ENCODE measurements at places on chromosomes 2 and 18.

- no peak for DNase-seq
These were observed 47.9 kb downstream of the KIF5C start for GRCh38 chr2:148922776-148923475.

- no peak for DNase-seq
These were observed 1.2 kb upstream of the CABLES1 start for GRCh38 chr18:23133860-23134779.

DNA sequence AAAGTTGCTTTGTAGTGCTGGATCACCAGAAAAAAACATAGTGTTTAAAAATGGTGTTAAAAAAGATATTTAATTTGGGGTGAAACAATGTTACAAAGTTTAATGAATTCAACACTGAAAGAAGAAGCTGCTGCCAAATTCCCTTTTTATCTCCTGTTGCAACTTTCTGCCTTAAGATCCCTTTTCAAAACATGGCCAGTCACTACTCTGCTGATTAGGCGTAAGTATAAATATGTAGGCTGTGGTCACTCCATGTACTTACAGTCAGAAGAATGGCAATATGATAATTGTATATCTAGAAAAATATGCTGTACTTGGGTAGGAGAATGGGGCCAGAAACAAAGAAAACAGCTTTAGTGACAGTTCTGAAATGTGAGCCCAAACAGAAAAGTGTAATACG is 123.5 kb upstream of the ZBTB14 start:
- no peak for DNase-seq

- DNase-seq: no peak
These were observed 2.3 kb upstream of the EXOC6B start for GRCh38 chr2:72827966-72828646.

- DNase-seq: no peak
These were observed 217.5 kb downstream of the CAMKMT start for GRCh38 chr2:44579115-44579836.

GRCh38 chr18:48940854-48941611 is 9.7 kb downstream of the SMAD7 start:
- DNase-seq: no peak

DNA sequence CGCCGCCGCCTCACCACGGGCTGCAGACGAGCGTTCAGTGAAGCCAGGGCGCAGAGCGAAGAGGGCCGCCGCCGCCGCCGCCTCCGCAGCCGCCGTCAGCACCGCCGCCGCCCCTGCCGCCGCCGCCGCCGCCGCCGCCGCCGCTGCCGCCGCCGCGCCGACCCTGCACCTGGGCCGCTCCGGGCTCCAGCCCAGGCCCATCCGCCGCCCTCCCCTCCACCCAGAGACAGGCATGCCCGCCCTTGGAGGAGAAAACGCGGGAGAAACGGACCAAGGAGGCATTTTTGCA is 3.0 kb downstream of the POU3F3 start:
- no peak for DNase-seq

All from skeletal muscle cell (primary cell).